ENCODE measurements at places on chromosomes 13 and 19. TPM values are rescaled to one million over a fixed set of nuclear protein-coding genes. Genes with fewer than 3 reads are reported as not detected.

The ANGPTL4 gene
- total RNA-seq, result 7.2 TPM

- DNase-seq, result no peak
Measured at GRCh38 chr19:53085496-53085895, 17.7 kb downstream of the ZNF160 start.

The ZNF726 gene
- total RNA-seq, result 6.4 TPM

The GSX1 gene
- total RNA-seq, result not detected

The ZNF600 gene
- 9.4 TPM for total RNA-seq

- DNase-seq, result no peak
Measured at GRCh38 chr13:65768545-65768944, 1461.6 kb downstream of the PCDH9 start.

The MRPL34 gene
- total RNA-seq, result 59.3 TPM

GRCh38 chr13:113736258-113736731 lies 22.7 kb upstream of the TMEM255B start:
- no peak for DNase-seq

The EDDM13 gene
- 0.54 TPM for total RNA-seq

DNA sequence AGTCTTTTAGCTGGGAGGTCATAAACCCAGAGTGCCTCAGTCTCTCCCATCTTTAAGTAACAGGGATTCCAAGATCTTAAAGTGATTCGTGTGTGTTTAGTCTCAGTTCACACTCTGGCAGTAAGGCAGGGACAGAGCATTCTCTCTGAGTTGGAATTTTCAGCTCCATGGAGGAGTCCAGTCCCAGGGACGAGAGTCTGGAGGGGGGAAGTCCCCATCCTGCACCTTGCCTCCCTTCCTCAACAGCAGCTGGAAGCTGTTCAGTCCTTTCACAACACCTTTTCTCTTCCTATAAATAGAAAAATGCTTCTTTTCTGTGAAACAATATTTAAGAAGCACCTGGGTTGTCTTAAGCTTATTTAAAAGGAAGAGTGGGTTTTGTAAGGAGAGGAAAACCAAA lies 82.0 kb downstream of the KLF5 start:
- no peak for DNase-seq

- DNase-seq, result no peak
Measured at GRCh38 chr13:39370554-39370953, 232.4 kb downstream of the LHFPL6 start.

DNA sequence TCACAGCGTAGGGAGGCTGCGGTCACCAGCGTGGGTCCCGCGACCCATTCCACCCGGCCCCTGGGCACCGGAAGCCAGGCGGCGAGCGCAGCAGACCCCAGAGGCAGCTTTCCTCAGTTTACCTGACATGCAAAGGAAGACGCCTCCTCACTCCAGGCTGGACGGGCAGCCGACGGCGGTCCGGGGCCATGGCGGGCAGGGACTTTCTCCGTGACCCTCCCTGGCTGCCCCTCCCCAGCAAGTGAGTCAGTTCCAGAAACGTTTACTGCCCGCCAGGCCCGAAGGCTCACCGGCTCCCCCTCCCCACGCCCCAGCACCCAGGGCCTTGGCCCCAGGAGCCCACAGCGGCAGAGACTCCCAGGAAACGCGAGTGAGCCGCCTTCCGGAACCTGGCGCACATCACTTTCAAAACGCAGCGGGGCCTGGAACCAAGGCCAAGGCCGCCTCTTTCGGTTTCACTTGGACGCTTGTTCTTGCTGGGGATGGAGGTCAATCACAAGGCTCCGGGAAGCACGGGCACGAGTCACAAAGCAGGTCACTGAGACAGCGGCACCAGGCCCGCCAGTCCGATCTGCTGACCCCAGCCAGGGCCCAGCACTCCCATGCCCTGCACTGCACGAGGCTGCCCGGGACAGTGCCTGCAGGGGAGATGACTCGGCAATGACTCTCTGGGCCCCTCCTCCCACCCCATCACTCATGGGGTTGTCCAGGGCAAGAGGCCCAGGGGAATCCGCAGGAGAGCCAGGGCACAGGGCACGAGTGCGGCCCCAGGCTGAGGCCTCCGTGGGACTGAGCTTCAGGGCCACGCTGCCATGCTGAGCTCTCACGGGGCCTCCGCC lies 5.3 kb downstream of the SBNO2 start:
- DNase-seq, result peak; percentile 63

The NALCN gene
- 2.4 TPM for total RNA-seq

DNA sequence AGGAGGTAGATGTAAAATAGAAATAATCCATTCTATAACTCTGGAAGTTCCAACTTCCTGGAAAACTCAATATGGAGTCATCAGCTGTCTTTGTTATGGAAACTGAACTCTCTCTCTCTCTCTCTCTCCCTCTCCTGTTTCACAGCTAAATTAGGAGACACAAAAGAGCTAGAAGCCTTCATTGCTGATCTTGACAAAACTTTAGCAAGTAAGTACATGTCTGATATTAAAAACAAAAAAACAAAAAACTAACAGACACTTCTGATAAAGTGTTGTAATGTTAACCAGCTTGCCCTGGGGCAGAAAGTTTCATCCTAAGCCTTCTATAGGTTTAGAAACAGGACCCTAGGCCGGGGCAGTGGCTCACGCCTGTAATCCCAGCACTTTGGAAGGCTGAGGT lies 11.3 kb downstream of the RGCC start:
- DNase-seq, result no peak

The SPACA6 gene
- total RNA-seq, result 25.4 TPM

The NCCRP1 gene
- 0.60 TPM for total RNA-seq

- no peak for DNase-seq
Measured at GRCh38 chr13:23067129-23067528, 113.7 kb upstream of the SGCG start.

The FCHO1 gene
- 5.9 TPM for total RNA-seq

- DNase-seq, result peak; percentile 51
Measured at GRCh38 chr19:41588497-41589209, 12.7 kb downstream of the CEACAM21 start.

The VSTM2B gene
- not detected for total RNA-seq

The IGFL3 gene
- not detected for total RNA-seq

- DNase-seq, result no peak
Measured at GRCh38 chr19:8116437-8117293, 32.7 kb downstream of the FBN3 start.

The TGFB1 gene
- total RNA-seq, result 48.0 TPM

The LGALS7 gene
- 1.3 TPM for total RNA-seq

GRCh38 chr19:34261334-34262109 lies 7.2 kb downstream of the GARRE1 start:
- no peak for DNase-seq

Data from kidney (tissue), 22 donors.